ENCODE measurements at places on chromosomes 5 and 9.
A peak's percentile ranks its signal among the peaks of the same experiment; 100 is the strongest.

GRCh38 chr9:12783767-12784460 is 9.1 kb downstream of the LURAP1L start:
- DNase-seq = no peak

GRCh38 chr5:126395198-126395597 is 28.0 kb upstream of the GRAMD2B start:
- DNase-seq = peak; percentile 88

- DNase-seq = no peak
Measured at GRCh38 chr9:3528451-3528850, 2.6 kb upstream of the RFX3 start.

DNA sequence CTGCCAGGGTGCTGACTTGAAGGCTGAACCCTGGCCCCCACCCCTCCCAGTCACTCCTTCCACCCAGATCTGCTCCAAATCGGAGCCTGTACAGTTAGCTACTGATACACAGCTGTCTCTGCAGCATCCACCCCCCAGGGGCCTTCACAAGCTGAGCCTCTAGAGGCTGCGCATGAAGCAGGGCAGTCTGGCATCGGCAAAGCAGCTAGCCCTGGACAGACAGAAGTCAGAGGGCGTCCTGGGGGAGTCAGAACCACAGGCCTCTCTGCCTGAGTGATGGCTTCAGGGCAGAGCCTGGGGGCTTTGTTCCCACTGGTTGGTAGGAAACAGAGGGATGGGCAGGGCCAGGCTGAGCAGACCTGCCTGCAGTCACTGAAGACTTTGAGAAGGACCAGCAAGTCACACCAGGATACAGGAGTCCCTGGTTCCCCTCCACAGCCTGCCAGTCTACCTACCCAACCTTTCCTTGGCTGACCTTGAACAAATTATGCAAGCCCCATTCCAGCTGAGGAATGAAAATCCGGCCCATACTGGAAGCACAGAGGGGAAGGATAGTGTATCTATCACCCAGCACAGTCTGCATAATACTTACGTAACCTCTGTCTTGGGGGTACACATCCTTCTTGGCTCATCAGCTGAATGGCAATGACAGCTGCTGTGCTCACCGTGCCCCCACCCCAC is 8.8 kb downstream of the VDAC1 start:
- no peak for DNase-seq

DNA sequence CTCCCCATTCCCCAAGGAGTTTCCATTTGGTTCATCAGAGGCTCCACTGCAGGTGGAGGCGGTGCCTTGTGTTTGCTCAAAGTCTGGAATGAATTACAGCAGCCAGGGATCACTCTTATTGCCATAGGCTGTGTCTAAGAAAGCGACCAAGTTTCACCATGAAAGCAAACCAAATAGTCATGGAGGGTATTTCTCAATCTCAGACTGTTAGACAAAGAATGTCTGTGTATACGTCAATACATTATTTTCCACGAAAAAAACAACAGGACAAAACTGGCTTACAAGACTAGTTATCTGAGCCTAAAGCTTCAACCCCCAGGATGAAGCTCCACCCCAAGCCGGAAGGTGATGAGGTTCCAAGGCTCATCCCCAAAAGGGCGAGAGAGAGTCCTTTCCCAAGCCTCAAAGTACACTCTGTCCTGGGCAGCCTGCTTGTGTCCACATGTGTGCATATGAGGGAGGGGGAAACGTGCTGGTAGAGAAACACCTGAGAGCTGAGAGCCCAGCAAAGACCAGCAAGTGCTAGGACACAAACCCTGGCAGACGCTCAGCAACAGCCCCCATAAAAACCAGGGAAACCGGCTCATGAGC is 4.3 kb downstream of the B4GALT1 start:
- DNase-seq = peak; percentile 79

DNA sequence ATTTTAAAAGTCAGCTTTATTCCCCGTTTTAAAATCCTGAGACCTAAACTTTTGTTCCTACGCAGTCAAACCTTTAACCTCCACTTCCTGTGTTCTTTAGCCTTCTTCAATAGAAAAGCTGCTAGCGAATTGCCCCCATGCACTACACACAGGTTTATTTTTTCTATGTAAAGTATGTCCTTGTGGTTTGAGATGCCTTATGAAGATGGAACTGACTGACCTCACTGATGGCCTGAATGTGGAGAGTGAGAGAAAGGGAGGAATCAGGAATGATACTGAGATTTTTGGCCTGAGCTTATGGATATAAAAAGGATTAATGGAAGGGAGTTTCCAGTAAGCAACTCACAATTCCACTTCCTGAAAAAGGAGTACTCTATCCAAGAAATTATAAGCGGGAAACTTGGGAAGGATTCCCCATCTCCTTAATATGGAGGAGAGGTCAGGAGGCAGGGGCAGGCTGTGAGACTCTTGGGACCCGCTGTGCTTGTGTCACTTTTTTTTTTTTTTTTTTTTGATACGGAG is 89.5 kb downstream of the UGCG start:
- no peak for DNase-seq

GRCh38 chr5:59039296-59040023 is 456.6 kb downstream of the RAB3C start:
- DNase-seq = peak; percentile 84

DNA sequence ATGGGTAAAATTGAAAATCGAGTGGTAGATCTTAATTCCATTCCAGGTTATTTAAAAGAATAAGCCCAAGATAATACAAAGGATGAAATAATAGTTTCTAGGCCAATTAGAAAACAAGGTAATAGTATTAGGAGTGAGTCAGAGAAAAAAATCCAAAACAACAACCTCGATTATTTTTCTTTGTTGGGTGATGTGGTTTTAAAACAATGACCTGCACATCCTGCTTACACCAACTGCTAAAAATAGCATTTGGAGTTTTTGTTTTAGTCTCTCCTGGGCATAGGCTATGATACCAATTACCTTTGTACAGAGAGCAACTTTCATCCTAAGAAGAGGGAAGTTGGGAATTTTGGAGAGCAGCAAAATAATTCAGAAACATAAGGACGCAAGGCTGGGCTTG is 101.7 kb upstream of the MYO10 start:
- DNase-seq = no peak

DNA sequence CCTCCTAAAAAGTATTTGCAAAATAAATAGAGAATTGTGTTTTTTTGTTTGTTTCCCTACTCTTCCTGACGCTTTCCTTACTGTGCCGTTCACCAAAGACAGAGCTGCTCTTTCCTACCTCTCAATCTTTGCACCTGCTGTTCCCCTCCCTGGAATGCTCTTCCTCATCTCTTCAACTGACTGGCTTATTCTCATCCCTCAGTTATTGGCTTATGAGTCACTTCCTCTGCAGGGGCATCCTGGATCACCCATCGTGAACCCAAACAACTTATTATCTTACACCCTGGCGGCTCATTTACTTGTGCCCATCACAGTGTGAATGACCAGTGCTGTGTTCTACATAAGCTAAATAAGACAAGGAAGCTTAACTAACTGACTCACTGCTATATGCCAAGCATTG is 36.1 kb upstream of the CCNG1 start:
- no peak for DNase-seq

DNA sequence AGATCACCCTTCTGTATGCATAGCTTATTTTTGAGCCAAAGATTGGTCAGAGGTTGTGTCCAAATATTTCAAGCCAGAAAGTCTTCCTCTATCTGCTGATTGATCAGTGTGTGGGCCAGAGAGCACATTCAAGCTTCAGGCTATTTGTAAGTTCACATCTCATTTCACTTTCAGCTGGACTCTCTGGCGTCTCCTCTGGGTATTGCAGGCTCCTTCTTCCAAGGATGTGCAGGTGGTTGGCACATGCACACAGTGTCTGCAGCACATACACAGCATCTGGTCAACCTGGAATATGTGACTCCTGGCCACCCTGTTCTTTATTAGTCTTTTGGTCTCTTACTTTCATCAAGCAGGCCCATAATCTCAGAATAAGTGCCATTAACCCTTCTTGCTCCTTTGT is 516.1 kb downstream of the ANXA1 start:
- no peak for DNase-seq

- DNase-seq = no peak
Measured at GRCh38 chr5:130099008-130099407, 194.7 kb downstream of the CHSY3 start.

GRCh38 chr9:120490888-120491595 is 88.9 kb downstream of the CDK5RAP2 start:
- no peak for DNase-seq

DNA sequence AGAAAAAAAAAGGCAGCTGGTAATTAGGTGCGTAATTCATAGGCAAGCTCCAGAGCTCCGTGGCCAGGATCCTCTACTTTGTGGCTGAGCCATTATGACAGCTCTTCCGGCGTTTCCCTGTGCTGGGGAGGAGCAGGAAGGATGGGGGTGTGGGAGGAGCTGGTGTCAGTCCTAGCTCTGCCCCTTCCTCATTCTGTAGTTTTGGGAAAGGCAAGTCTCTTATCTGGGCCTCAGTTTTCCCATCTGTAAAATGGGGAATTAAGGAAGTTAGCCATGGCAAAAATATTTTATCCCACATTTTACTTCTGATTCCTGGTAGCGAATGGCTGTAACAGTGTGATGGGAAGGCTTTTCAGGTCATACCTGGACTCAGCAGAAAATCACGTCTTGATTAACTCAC is 81.1 kb downstream of the SEC61B start:
- no peak for DNase-seq

DNA sequence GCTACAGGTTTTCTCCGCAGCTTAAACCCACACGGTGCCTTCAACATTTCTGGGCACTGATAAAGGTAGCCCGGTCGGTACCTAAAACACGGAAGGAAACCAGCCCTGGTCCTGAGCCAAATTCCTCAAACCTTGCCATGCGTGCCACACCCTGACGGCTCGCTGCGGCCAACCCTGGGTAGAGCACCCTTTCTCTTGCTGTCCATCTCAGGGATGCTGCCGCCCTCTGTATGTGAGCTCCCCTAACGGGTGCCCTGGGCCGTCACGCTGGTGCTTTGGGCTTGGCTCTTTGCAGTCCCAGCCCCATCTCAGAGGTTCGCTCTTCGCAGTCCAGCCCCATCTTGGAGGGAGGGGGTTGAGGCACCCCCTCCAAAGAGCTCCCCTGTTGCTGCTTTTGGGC is 43.9 kb downstream of the PNPLA7 start:
- no peak for DNase-seq

GRCh38 chr5:162939991-162940390 is 497.4 kb upstream of the CCNG1 start:
- no peak for DNase-seq

DNA sequence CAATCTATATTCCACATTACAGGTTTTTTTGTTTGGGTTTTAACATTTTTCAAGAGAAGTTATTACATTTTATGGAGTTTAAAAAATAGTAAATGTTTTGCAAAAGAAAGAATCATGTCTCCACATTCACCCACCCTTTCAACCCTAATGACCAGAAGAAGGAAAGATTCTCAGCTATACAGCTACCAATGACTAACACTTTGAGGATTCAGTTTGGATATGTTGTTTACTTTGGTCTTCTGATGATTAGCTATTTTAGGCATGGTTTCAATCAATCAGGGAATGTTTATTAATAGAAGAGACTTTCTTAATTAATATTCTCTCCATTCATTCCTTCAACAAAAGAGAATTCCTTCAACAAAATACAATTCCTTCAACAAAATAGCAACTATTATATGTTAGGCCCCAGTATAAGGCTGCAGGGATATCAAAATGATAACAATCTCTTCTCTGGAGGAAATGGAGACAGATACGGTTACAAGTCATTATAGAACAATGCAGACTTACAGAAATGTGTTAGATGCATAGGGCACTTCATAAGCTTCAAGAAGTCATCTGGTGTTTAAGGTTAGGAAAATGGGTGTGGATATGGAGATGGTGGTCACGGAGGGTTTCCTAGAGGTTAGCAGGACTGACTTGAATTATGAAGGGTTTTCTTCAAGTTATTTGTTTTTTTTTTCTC is 9.3 kb upstream of the NR3C1 start:
- no peak for DNase-seq

- DNase-seq = no peak
Measured at GRCh38 chr5:172645271-172646055, 4.4 kb downstream of the NEURL1B start.

- peak; percentile 65 for DNase-seq
Measured at GRCh38 chr9:136644343-136644592, 18.4 kb upstream of the EGFL7 start.

GRCh38 chr5:153237671-153238332 is 252.7 kb upstream of the GRIA1 start:
- no peak for DNase-seq

DNA sequence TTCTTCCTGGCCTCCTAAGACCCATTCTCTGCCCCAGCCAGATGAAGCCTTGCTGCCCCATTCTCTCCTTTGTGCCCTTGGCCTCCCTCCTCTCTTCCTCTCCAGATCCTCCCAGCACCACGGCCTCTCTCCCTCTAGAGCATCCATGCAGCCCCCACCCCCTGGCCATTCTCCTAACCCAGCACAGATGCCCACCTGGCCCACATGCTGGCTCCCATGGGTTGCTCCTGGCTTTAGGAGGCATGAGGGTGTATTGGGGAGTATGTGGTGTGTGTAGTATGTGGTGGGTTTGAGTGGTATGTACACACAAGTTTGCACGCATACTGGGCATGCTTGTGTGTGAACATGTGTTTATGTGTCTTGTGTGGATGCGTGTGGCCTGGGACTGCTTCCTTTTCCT is 47.1 kb downstream of the FOXI1 start:
- no peak for DNase-seq

All from fibroblast of skin of scalp (primary cell).